Psoas muscle (tissue), 8 donors: ENCODE measurements at places on chromosomes 1 and 21. TPM values are rescaled to one million over a fixed set of nuclear protein-coding genes. Genes with fewer than 3 reads are reported as not detected.

DNA sequence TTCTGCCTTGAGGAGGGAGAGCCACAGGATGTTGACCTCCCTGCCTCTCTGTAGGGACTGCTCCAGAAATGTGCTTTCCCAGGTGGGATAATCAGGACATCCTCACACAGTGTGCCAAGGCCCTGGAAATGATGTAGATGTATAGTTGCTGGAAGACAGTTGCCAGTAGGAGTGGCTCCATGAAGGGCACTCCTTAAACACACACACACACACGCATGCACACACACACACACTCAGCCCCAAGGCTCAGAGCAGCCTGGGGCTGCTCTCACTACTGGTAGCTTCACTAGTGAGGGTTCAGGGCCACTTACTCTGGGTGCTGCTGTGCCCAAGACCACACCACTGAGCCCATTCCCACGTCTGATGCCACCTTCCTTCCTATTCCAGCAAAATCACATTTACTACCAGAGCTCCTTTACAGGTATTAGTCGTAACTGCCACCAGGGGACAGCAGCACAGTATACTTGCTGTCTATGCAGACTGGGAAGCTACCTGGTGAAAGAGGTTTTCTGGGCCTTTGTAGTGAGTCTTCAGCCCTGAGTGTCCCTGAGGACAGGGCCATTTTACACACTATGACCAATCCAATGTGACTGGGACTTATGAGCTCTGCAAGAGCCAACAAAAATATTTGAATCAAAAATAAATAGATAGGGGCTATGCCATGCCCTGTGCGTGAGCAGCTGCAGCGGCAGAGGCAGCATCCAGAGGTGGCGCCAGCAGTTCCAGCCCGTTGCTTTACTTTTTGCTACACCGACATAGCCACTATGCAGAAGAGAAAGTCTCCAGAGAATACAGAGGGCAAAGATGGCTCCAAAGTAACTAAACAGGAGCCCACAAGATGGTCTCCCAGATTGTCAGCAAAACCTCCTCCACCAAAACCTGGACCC lies 15.0 kb downstream of the CRNN start:
- DNase-seq, result no peak
- H3K27ac ChIP-seq, result no peak overlapping the region
- H3K36me3 ChIP-seq, result no peaks in the 10 kb centered on the region
- no peaks in the 10 kb centered on the region for H3K4me1 ChIP-seq
- H3K4me3 ChIP-seq, result no peak overlapping the region

DNA sequence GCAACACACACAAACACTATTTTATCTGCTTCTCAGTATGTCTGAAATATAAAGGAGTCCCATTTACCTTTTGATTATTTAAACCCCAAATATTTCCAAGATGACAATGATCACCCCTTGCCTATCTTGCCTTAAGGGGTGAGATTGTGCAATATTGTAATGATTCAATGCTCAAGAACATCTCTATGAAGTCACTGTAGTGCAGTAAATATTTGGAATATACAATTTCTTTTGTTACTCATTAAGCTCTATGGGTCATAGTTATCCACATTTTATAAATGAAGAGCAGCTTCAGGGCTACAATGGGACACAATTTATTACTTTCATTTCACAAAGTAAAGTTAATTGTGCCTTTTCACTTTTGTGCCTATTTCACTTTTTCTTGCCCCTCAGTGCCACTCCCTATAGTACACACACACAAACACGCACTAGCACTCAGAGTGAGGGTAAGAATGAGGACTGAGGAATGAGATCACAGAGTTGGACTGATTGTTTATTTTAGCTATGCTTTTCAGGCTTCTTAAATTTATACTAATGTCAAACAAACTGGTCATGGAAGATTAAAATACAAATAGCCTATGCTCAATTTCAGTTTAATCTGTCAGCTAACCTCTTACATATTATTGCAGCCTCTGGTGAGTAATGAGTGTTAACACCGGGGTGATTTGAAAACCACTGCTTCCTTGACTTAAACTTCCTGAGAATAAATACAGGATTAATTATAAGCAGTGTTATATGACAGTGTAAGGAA lies 521.0 kb upstream of the B3GALT2 start:
- H3K27me3 ChIP-seq, result no peaks in the 10 kb centered on the region
- no peaks in the 10 kb centered on the region for H3K36me3 ChIP-seq
- no peak for DNase-seq
- H3K4me3 ChIP-seq, result no peak overlapping the region
- no peaks in the 10 kb centered on the region for H3K4me1 ChIP-seq

- H3K36me3 ChIP-seq, result no peaks in the 10 kb centered on the region
- DNase-seq, result no peak
- no peak overlapping the region for H3K27ac ChIP-seq
These were observed 164.4 kb upstream of the PALMD start for GRCh38 chr1:99481391-99481996.

DNA sequence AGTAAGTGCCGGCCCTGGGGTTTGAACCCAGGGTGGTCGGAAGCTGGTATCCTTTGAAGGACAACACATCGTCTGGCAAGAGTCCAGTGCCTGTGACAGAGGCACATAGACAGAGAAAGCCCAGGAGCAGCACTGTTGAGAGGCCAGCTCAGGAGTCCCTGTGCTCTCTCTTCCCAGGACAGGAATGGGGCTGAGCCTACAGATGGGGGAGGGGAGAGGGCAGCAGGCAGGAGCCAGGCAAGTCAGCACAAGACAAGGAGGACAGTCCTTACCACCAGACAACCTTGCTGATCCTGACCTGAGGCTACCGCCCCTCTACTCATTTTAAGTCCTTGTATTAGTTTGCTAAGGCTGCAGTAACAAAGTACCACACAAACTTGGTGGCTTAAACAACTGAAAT lies 27.7 kb upstream of the SYT6 start:
- no peaks in the 10 kb centered on the region for H3K4me1 ChIP-seq
- no peaks in the 10 kb centered on the region for H3K36me3 ChIP-seq
- no peak for DNase-seq
- no peaks in the 10 kb centered on the region for H3K27me3 ChIP-seq
- no peak overlapping the region for H3K4me3 ChIP-seq

DNA sequence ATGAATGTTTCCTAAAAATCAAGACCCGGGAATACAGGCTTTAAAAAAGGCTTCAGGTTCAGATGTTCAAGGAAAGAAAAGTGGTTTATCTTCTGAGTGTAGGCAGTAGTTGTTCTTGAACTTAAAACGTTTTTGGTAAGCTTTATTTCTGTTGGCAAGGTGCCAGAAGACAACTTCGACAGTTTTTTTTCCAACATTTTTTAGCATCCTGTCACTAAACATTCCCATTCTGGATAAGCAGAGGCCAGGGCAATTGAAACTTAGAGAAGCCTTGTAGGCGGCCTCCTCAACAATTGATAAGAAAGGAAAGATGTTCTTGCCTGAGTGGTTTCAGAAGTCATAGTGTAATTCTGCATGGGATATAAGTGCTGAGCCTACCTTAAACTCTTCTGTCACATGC lies 66.7 kb downstream of the PATJ start:
- H3K4me1 ChIP-seq, result no peaks in the 10 kb centered on the region
- no peaks in the 10 kb centered on the region for H3K27me3 ChIP-seq
- no peak overlapping the region for H3K27ac ChIP-seq
- H3K4me3 ChIP-seq, result no peak overlapping the region

GRCh38 chr1:109796484-109797302 lies 33.0 kb upstream of the EPS8L3 start:
- no peak overlapping the region for H3K27ac ChIP-seq
- H3K27me3 ChIP-seq, result no peaks in the 10 kb centered on the region
- no peak for DNase-seq
- peaks cover 15% of the 10 kb centered on the region for H3K4me1 ChIP-seq

DNA sequence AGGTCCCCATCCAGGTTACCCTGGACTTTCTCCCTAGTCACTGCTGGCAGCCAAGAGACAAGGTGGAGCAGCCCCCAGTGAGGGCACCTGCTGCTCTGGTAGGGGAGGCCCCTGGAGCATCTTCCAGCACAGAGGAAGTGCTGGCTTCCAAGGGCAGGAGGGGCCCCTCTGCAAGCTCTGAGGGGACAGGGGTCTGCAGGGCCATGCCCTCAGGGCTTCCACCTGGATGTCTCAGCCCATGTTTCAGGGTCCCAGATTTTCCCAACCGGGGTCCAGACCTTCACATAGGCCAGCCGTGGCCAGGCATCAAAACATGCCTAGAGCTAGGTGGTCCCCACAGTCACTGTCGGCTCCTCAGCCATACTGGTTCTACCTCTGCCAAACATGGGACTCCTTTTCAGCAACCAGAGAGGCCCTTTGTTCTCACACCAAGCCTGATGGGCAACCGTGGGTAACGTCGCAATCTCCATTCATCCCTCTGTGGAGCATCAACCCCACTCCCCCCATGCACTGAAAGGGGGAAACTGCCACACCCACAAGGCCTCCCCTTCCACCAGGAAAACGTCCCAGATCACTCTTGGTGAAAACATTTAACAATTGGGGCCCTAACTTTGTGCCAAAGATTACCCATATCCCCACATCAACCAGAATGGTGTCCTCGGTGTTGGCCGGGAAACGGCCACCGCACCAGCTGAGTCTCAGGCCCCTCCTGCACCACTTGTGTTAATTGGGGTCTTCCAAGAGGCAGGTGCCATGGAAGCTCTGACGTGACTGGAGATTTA lies 1.9 kb upstream of the COL6A2 start:
- H3K4me1 ChIP-seq, result peaks cover 6% of the 10 kb centered on the region
- H3K4me3 ChIP-seq, result no peak overlapping the region
- DNase-seq, result peak; percentile 36
- peaks cover 13% of the 10 kb centered on the region for H3K27me3 ChIP-seq

DNA sequence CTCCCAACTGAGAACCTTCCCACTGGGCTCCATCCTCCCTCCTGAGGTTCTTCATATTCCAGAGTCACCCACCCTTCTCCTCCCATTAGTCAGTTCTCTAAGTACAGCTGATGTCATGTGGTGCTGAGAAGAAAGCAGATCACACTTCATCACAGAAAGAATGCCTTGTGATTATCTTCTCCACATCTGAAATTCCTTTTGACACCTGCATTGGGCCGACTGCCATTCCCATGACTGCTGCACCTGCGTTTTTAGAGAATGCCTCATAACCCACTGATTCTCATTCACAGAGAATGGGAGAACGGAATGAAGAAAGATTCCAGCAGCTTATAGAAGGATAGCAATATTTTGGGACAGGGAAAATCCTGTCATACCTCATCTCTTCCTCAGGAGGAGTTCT lies 14.3 kb downstream of the LEPR start:
- no peak overlapping the region for H3K27ac ChIP-seq
- peaks cover 7% of the 10 kb centered on the region for H3K4me1 ChIP-seq
- no peak overlapping the region for H3K4me3 ChIP-seq
- H3K27me3 ChIP-seq, result no peaks in the 10 kb centered on the region
- no peak for DNase-seq
- H3K36me3 ChIP-seq, result peaks cover 48% of the 10 kb centered on the region

The MASP2 gene
- total RNA-seq, result not detected

The MYOC gene
- 12.6 TPM for total RNA-seq

DNA sequence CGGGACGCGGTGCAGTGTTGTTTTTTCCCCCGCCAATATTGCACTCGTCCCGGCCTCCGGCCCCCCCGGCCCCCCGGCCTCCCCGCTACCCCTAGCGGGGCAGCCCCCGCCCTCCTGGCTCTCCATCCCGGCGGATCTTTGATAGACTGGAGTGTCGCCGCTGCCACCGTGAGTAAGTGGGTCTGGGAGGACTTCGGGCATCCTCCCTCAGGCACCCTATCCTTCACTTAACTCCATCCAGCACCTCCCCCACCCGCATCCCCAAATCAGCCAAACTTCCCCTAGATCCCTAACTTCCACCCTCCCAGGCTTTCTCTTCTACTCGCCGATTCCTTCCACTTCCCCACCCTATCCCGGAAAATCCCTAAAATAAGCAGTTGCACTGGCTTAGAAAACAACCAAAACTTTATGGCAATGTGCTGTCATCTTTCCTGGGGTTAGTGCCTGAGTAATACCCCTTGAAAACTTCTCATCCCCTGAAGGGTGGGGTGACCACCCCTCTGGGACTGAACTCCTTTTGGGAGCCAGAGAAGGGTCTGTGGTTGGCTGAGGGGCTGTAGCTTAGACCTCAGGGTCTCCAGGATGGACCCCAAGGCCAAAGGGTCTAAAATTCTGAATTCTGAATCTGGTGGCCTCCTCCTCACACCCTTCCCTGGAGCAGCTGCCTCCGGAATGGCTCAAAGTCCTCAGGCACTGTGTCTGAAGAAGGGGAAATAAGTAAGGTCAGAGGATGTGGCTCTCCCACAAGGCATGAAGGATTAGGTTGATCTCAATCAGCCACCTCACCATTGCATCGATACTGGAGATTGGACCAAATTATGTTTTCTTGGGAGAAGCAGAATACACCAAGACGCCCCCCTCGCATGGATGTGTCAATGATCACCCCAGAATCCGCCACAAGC lies 12.2 kb downstream of the THBS3 start:
- peak; percentile 64 for DNase-seq
- H3K4me3 ChIP-seq, result peak overlapping the region; percentile 71
- peaks cover 21% of the 10 kb centered on the region for H3K4me1 ChIP-seq
- H3K27me3 ChIP-seq, result no peaks in the 10 kb centered on the region

DNA sequence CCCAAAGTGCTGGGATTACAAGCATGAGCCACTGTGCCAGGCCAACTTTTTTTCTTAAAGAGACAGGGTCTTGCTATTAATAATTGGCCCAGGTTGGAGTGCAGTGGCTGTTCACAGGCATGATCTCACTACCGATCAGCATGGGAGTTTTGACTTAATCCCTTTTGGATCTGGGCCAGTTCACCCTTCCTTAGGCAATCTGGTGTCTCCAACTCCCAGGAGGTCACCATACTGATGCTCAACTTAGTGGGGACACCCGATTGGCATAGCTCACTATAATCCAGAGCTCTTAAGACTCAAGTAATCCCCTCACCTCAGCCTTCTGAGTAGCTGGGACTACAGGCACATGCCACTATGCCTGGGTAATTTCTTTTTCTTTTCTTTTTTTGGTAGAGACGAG lies 64.2 kb upstream of the SCYL3 start:
- no peak overlapping the region for H3K27ac ChIP-seq
- no peaks in the 10 kb centered on the region for H3K27me3 ChIP-seq
- no peaks in the 10 kb centered on the region for H3K36me3 ChIP-seq

GRCh38 chr1:156795787-156796186 lies 20.9 kb downstream of the SH2D2A start:
- H3K36me3 ChIP-seq, result peaks cover 22% of the 10 kb centered on the region
- peaks cover 7% of the 10 kb centered on the region for H3K4me1 ChIP-seq
- H3K27me3 ChIP-seq, result no peaks in the 10 kb centered on the region
- no peak for DNase-seq
- no peak overlapping the region for H3K27ac ChIP-seq

DNA sequence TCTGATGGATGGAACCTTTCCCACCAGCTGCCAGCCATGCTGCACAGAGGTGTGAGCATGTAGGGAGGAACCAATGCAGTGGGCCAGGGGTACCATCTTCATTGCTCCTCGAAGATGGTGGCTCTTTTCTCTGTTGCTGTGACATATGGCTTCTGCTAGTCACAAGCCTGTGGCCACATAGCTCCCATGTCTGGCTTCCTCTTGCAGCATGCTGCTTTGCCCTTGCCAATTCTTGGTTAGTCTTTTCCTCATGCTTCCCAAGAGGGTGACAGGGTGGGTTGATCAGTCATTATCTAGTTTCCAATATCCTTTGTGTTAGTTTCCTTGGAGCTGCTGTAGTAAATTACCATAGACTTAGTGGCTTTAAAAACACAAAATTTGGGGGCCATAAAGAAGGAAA lies 123.4 kb downstream of the ETS2 start:
- no peaks in the 10 kb centered on the region for H3K36me3 ChIP-seq
- no peak overlapping the region for H3K27ac ChIP-seq
- peaks cover 15% of the 10 kb centered on the region for H3K4me1 ChIP-seq
- no peak for DNase-seq
- no peaks in the 10 kb centered on the region for H3K27me3 ChIP-seq
- no peak overlapping the region for H3K4me3 ChIP-seq

- no peaks in the 10 kb centered on the region for H3K4me1 ChIP-seq
- no peaks in the 10 kb centered on the region for H3K36me3 ChIP-seq
- peaks cover 38% of the 10 kb centered on the region for H3K27me3 ChIP-seq
- no peak overlapping the region for H3K27ac ChIP-seq
- H3K4me3 ChIP-seq, result no peak overlapping the region
These were observed 54.9 kb downstream of the KLHDC7A start for GRCh38 chr1:18535391-18536210.
